ENCODE measurements at places on chromosomes 3 and 15. TPM values are rescaled to one million over a fixed set of nuclear protein-coding genes. Genes with fewer than 3 reads are reported as not detected.
A peak's percentile ranks its signal among the peaks of the same experiment; 100 is the strongest.

DNA sequence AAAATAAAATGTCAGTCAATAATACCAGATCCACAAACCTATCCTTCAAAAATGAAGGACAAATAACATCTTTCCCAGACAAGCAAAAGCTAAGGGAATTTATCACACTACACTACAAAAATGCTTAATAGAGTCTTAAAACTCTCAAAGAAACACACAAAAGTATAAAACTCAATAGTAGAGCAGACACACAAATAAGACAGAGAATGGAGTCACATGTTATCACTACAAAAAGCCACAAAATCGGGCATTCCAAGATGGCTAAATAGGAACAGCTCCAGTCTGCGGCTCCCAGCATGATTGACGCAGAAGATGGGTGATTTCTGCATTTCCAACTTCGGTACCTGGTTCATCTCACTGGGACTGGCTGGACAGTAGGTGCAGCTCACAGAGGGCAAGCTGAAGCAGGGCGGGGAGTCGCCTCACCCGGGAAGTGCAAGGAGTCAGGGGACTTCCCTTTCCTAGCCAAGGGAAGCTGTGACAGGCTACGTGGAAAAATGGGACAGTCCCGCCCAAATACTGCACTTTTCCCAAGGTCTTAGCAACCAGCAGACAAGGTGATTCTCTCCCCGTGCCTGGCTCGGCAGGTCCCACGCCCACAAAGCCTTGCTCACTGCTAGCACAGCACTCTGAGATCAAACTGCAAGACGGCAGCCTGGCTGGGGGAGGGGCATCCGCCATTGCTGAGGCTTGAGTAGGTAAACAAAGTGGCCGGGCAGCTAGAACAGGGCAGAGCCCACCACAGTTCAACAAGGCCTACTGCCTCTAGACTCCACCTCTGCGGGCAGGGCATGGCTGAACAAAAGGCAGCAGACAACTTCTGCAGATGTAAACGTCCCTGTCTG, 46.3 kb downstream of the SENP7 start:
- peak overlapping the region; percentile 29 for H3K4me3 ChIP-seq
- no peaks in the 10 kb centered on the region for H3K27me3 ChIP-seq
- DNase-seq = peak; percentile 52
- H3K36me3 ChIP-seq = peaks cover 29% of the 10 kb centered on the region
- H3K27ac ChIP-seq = no peak overlapping the region

Gene KCNAB1
- total RNA-seq = not detected

DNA sequence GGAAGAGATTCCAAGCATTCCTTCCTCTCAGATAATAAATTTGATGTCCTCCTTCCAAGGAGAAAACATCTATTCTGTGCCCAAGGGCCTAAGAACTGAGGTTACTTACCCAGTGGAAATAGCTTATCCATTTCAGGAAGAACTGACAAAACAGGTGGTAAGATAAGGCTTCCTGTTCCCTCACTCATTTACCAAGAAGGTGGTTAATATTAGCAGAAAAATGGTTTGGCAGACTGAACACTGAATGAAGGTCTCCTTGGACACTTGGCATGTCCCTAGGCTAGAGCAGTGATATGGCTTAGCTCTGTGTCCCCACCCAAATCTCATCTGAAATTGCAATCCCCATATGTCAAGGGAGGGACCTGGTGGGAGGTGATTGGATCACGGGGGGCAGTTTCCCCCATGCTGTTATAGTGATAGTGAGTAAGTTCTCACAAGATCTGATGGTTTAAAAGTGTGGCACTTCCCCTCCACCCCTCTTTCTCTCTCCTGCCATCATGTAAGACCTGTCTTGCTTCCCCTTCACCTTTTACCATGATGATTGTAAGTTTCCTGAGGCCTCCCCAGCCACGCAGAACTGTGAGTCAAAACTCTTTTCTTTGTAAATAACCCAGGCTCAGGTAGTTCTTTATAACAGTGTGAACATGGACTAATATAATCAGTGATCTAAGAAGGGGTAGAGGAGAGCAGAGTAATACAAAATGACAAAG, 127.4 kb downstream of the ST8SIA2 start:
- DNase-seq = no peak
- H3K27me3 ChIP-seq = peaks cover 2% of the 10 kb centered on the region
- peaks cover 7% of the 10 kb centered on the region for H3K4me1 ChIP-seq
- H3K36me3 ChIP-seq = no peaks in the 10 kb centered on the region
- no peak overlapping the region for H3K27ac ChIP-seq

DNA sequence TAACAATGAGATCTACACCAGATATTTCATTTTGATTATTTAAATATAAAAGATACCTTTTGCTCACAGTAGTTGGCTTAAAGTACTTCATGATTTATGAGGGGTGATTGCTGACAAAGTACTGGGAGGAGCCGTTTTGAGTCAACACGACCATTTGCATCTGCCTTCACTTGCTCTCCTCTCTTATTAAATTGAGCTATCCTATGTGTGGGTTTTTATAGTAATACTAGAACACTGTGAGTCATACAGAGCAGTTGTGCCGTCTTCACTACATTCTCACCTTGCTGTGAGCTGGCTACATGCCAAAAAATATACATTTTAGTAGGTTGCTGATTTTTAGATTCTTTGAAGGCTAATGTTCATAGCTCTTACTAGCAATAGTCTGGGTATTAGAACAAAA, 161.2 kb downstream of the ALCAM start:
- DNase-seq = no peak
- H3K4me3 ChIP-seq = no peak overlapping the region
- no peak overlapping the region for H3K27ac ChIP-seq
- H3K4me1 ChIP-seq = peaks cover 2% of the 10 kb centered on the region

Gene THAP10
- total RNA-seq = 0.15 TPM

Gene HYPK
- total RNA-seq = 14.3 TPM

Gene GOLGA6L7
- total RNA-seq = not detected

- H3K27ac ChIP-seq = no peak overlapping the region
- no peak overlapping the region for H3K4me3 ChIP-seq
- no peak for DNase-seq
Measured at GRCh38 chr15:67690936-67691335, 134.4 kb upstream of the SKOR1 start.
